ENCODE measurements at places on chromosomes 1 and 21.

DNA sequence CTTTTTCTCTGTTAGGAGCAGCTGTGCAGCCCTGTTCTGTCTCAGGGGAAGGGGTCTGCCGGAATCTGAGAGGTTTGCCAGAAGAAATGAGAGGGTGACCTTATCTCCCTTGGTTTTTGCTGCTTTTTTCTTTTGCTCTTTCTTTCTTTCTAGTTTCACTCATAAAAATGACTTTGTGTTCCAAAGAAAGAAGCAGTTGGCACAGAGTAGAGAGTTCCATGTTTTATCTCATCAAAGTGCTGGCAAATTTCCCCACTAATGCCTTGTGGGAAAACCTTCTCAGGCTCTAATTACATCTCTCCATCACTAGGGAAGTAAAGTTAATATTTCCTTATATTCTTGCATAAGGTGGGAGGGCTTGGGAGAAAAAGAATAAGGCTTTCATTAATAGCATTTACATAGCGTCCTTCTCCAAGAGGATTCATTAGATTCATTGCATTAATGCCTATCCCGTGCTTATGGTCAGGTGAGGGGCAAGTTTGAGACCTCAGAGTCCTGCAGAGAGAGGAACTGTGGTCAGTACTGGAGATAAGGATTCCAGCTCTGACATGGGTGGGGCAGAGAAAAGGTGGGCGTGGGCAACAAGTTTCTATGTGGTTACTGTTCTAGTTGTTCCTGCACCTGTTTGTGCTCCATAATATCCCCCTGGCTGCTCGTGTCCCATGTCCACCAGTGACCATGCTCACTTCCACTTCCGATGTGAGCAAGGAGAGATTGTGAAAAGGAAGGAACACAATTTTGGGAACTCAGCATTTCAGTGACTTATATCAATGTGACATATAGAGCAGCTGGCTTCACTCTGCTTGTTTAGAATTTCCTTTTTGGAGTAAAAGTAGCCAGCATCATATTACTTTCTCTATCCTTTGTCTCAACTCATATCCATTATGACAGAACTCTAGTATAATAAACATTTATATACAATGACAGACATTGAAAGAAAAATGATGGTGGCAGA is 79.5 kb downstream of the DISC1 start:
- no peak for DNase-seq

- DNase-seq: no peak
These were observed 7.1 kb downstream of the FOXO6 start for GRCh38 chr1:41368366-41368765.

DNA sequence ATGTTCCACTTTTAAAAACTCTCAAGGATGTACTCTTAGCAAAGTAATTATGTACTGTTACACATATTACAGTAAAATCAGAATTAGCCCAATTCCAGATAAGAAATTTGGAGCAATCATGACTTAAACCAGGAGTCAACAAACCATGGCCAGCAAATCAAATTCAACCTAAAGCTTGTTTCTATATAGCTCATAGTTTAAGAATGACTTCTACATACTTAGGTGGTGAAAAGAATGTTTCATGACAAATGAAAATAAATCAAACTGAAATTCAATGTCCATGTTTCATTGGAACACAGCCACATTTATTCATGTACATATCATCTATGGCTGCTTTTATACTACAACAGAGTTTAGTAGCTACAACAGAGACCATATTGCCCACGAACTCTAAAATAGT is 35.1 kb downstream of the FRRS1 start:
- no peak for DNase-seq

DNA sequence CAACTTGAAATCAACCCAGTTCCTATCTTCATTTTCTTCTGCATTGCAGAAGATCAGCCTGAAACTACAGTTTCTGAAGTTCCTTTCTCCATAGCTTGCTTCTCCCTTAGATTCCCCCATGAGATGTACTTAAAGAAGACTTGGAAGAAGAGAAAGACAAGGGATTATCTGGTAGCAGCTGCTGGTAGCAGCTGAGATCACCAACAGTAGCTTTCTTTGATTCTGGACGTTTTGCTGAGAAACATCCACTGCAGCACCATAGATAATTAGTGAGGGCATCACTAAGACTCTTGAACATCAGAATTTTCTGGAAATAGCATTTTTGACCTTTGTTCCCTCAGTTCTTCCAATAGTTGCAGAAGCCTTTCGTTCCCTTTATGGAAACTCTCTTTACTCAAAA is 465 bp upstream of the CFHR3 start:
- no peak for DNase-seq

DNA sequence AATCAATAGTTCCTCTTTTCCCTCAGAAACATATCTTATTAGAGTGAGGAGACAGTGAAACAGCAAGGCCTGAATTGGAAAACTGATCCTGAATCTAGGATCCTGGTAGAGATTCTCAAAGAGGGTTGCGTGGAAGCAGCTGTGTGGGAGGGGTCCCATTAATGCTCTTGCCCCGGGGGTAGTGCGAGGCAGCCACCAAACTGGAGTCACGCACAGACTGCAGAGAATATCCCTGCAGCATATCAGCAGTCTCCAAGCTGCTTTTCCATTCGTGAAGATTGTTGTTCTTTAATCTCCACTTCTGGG is 150.1 kb downstream of the DISC1 start:
- DNase-seq: no peak

- no peak for DNase-seq
These were observed 60.1 kb upstream of the SMYD2 start for GRCh38 chr1:214220891-214221290.

DNA sequence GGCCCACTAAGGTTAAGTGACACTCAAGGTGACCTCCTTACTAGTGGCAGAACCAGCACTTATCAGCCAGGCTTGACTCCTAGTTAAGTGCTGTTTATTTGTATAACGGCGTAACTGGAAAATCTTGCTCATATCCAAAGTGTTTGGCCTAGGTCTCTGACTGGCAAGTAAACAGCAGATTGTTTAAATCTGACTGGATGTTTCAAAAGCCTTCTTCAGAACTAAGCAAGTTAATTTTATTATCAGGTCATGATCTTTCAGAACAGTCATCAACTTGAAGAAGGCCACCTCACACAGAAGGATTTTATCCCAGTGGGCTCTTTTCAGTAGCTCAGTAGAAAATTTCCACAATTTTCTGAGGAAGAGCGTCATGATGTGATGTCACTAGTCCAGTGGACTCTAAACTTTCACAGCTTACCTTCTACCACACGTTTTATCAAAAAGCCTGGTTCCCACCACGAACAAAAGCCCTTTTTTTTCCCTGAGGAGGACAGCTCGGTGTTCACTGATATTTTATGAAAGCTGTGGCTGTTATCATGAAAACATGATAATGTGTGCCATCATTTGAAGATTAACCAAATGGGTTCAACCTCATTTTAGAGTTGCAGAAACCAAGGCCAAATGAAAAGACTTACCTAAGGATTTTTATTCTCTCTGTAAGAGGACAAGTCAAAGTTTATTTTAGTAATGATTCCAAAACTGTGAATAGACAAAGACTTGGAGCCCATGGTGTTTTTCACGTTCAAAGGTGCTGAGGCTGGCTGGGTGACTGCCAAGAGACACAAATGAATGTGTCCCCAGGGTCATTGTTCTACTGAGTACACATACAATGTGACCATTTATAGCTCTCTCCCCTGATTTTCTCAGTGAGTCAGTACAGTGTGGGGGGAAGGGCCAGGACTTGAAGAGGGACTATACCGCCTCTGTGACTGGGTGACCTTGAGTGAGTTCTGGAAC is 9.1 kb downstream of the SGIP1 start:
- DNase-seq: no peak

DNA sequence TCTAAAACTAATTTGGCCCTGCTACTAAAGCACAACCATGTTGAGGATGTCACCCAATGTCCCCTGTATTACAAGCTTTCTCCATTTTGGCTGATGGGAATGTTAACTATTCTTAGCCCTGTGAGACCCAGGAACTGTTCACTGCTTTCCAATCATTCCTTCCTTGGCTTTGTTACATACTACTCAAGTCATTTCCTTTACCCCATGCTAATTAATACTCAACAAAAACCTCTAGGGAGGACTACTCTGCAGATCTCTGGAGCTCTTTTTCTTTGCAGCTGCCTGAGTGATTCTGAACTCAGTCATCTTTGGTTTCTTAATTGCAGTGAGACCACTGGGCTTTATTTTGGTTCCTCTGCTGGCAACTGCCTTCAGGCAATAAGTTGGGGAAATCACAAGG is 23.3 kb upstream of the RPE65 start:
- no peak for DNase-seq

DNA sequence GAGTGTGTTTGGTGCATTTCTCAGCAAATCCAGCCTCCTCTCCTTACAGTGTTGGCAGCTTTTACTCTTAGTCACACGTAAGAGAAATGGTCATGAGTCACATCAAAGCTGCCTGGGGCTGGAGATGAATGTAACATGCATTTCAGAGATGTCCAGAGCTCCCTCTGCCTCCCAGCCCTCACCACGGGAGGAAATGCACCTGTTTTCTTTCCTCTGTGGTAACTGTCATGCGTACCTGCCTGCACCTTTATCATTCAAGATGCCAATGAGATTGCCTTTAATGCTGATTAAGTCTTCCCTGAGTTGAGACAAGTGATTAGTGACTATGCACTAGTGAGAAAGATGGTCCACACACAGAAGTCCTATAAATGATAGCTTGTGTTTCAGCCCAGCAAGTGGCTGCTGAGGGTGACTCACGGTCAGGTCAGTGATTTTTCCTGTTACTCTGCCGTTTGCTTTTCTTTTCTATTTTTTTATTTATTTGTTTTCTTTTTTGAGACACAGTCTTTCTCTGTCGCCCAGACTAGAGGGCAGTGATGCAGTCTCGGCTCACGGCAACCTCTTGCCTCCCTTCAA is 277.3 kb upstream of the FMN2 start:
- DNase-seq: no peak

DNA sequence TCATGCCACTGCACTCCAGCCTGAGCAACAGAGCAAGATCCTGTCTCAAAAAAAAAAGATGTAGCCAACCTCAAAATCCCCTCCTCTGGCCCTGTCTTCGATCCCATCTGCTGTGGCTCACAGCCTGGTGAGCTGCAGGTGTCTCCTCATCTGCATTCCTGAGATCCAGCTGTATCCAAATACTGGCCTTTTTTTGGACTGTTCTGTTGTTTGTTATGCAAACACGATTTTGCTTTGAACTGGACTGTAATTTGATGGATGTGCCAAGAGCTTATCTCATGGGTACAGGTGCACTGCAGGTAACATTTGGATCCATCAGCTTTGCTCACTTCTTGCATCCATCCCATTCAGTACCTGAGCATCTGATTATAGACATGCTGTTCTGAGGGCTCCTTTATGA is 14.1 kb upstream of the FAM43B start:
- DNase-seq: no peak

DNA sequence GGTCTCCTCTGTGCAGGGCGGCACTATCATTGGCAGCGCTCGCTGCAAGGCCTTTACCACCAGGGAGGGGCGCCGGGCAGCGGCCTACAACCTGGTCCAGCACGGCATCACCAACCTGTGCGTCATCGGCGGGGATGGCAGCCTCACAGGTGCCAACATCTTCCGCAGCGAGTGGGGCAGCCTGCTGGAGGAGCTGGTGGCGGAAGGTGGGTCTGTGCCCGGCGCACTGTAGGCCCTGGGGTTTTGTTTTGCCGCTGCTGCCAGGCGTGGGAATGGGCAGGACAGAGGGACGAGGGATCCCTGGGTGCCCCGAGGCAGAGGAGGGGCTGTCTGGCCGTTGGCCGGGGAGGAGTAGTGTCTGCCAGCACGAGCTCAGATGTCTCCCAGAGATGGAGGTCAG is 12.2 kb downstream of the PFKL start:
- no peak for DNase-seq

- no peak for DNase-seq
These were observed 151.5 kb upstream of the RNPC3 start for GRCh38 chr1:103373991-103374390.

DNA sequence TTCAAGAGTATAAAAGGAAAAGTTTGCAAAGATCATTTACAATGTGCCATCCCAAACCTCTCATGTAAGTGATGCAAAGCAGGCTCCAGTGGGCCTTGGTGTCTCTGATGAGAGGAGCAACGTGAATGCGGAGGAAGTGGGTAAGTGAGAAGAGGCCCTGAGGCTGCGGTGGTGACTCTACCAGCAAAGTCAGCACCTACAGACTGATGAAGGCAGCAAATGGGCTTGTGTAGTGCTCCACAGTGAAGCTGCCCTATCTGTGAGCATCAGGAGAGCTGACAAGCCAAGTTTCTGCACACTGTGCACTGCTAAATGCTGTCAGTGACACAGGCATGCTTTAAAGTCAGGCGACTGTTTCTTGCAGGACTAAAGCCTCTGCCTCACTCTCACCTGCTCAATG is 15.6 kb upstream of the RAP1A start:
- DNase-seq: peak; percentile 73

DNA sequence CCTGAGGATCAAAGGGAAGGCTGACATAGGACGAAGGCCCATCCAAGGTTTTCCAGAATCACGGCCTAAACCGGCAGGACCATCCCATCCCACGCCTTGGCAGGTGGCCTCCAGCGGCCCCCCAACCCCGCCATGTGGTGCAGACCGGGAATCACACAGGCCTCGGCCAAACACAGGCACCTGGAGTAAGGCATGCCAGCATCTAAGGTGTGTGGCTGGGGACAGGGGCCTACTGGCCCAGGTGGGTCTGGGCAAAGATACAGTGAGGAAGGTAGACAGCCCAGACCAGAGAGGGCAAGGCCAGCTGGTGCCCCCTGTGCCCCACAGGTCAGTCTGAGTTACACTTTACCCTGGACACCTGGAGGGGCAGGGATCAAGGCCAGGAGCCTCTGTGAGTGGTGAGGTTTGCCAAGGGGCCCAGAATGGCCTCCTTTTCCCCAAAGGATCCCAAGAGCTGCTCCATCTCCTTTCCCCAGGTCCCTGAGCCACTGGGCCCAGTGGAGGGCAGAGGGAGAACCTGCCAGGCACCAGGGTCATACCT is 12.7 kb upstream of the TAS1R2 start:
- no peak for DNase-seq

DNA sequence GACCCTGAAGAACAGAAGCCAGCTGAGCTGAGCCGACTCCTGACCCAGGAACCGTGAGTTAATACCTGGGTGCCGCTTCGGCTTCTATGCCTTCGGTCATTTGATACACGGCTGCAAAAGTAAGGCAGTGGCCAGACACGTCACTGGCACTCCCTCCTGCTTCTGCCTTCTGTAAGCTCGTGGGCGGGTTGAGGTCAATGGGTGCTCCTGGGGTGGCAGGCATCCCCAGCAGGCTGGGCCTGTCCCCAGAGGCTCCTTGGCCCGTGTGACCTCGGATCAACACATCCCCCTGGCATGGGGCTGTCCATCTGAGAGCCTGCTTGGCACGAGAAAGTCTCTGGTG is 35.7 kb upstream of the COL6A1 start:
- DNase-seq: no peak

- no peak for DNase-seq
These were observed 45.4 kb upstream of the TENT5B start for GRCh38 chr1:27057801-27058625.
